ENCODE measurements at places on chromosomes 1 and 21.

DNA sequence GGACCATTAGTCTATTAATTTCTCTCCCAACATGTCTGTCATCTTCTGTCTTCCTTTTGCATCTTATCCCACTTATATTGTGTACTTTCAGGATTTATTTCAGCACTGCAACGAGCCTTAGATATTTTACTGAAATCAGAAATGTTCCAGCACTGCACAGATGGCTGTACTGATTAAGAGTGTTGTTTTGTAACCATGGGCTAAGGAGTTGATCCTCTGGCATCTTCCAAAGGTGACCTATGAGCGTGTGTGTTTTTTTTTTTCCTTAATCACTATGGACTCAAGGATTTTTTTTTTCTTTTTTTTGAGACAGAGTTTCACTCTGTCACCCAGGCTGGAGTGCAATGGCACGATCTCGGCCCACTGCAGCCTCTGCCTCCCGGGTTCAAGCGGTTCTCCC lies 7.1 kb upstream of the DDX59 start:
- no peak for DNase-seq

GRCh38 chr1:91541918-91542533 lies 41.4 kb downstream of the CDC7 start:
- no peak for DNase-seq

DNA sequence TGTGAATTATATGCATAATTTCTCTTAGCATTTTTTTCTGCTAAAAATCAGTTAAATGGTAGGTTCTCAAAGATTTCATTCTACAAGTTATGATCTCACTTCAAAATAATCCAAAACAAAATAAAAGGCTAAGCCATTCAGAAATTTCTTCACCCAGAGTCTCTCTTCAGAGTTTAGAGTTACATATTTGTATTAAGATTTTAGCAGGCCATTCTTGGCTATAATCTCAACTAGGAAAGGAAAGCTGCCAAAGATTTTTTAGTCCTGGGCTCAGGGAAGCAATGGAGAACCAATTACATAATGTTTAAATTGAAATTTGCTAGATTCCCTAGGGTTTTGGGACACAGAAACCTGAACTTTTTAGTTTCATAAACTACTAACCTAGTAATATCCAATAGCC lies 245.0 kb downstream of the USH2A start:
- DNase-seq: no peak

- DNase-seq: no peak
Observed at GRCh38 chr1:51734896-51735745, 118.2 kb downstream of the OSBPL9 start.

DNA sequence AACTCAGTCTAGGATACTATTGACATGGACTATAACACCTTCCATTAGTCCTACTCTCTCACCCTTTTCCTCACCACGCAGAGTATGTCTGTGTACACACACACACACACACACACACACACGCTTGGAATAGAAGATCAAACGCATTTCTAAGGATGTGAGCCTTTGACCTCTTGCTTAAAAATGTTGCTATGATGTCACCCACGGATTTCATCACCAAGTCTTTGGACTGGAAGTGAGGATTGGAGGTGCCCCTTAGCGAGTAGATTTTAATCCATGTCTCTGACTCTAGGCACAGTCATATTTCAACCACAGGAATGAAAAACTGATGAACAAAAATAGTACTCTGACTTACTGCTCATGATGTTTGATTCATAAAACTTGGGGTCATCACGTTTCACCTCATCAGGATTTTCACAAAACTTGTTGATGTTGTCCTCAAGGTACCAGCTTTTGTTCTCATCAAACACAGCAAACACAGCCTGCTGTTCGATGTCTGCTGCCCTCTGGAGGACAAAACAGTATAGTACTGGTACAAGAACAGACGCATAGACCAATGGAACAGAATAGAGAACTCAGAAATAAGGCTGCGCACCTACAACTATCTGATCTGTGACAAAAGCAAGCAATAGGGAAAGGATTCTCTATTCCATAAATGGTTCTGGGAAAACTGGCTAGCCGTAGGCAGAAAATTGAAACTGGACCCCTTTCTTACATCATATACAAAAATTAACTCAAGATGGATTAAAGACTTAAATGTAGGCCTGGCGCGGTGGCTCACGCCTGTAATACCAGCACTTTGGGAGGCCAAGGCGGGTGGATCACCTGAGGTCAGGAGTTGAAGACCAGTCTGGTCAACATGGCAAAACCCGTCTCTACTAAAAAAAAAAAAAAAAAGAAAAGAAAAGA lies 39.9 kb downstream of the F5 start:
- DNase-seq: no peak

DNA sequence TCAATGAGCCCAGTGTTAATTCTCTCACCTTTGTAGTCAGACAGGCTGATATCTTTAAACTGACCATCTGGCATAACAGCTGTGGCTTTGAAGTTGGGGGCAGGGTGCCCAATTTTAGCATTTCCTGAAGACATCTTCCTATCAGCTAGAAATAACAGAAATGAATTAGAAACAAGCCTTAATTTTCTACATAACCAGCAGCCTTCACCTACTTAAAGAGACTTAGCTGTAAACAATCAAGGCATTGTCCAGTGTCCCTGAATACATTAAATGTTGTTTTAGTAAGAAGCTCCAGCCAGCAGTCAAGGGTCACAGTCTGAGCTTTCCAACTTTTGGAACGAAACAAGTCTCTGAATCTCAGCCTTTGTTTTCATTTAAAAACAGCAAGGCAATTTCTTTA lies 2.8 kb downstream of the PRDX1 start:
- no peak for DNase-seq

GRCh38 chr1:75198761-75199160 lies 64.6 kb downstream of the LHX8 start:
- DNase-seq: no peak

- no peak for DNase-seq
Observed at GRCh38 chr21:38922474-38923235, 116.9 kb downstream of the ETS2 start.

DNA sequence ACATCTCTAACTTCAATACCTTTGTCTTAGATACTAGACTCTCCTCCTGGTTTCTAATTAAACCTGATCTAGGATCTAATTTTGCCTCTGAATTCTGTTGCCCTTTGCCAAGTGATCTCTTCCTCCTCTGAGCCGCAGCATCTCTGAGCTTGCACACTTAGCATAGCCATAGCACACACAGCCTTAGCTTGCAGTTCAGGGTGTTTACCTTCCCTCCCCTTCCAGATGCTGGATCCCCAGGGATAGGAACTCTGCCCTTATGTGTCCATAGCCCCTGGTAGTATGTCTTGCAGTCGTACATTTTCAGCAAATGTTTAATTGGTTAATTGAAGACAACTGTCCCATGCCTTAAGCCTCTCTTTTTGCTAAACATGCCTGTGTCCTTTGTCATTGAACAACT lies 30.3 kb downstream of the SELL start:
- DNase-seq: no peak

GRCh38 chr1:206583707-206584648 lies 28.3 kb downstream of the EIF2D start:
- peak; percentile 76 for DNase-seq

GRCh38 chr1:214022229-214022791 lies 34.5 kb downstream of the PROX1 start:
- DNase-seq: no peak

DNA sequence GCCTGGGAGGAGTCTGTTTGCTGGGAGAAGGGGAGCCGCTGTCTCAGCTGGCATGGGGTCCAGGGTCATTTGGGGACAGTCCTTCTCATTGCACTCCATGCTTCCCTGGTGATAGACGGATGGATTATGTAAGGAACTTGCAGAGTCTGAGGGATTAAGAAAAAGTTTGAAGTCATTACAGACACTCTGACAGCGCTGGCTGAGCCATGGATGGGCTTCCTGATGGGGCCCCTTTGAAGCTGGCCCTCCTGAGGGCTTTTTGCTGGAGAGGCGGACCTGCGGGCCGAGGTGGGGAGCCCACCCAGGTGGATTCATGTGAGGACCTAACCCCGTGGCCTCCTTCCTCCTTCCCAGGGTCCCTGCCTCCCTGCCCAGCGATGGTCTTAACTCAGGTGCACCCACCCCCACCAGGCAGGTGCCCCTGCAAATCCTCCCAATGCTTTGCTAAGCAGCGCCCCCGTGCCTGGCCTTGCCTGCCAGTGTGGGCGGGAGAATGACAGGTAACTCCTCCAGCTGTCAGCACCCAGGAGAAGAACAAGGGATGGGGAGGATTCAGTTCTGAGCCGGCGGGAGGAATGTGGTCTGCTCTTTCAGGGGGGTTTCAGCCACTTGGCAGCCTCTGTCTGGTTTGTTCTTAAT lies 24.2 kb upstream of the C1orf174 start:
- DNase-seq: no peak

DNA sequence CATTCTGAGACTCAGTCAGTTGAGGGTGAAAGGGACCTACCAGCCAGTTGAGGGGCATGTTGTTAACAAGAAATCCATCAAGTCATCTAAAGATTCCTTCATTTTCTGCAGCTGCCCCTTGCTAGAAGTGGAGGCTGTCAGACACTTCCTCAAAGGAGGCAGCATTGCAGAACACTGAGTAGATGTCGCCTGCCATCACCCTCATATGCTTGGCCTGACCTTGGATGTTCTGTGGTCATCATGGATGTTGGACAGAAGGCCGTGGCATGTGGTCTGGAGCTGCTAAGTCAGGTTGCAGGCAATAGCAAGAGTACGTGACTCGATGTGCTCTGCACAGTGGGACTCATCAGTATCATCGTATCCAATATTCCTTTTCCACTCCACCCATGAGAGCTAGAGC lies 70.6 kb downstream of the GATAD2B start:
- no peak for DNase-seq

- no peak for DNase-seq
Observed at GRCh38 chr1:195723796-195724194, 884.4 kb downstream of the KCNT2 start.

- DNase-seq: no peak
Observed at GRCh38 chr1:86825319-86825718, 88.6 kb downstream of the SELENOF start.

DNA sequence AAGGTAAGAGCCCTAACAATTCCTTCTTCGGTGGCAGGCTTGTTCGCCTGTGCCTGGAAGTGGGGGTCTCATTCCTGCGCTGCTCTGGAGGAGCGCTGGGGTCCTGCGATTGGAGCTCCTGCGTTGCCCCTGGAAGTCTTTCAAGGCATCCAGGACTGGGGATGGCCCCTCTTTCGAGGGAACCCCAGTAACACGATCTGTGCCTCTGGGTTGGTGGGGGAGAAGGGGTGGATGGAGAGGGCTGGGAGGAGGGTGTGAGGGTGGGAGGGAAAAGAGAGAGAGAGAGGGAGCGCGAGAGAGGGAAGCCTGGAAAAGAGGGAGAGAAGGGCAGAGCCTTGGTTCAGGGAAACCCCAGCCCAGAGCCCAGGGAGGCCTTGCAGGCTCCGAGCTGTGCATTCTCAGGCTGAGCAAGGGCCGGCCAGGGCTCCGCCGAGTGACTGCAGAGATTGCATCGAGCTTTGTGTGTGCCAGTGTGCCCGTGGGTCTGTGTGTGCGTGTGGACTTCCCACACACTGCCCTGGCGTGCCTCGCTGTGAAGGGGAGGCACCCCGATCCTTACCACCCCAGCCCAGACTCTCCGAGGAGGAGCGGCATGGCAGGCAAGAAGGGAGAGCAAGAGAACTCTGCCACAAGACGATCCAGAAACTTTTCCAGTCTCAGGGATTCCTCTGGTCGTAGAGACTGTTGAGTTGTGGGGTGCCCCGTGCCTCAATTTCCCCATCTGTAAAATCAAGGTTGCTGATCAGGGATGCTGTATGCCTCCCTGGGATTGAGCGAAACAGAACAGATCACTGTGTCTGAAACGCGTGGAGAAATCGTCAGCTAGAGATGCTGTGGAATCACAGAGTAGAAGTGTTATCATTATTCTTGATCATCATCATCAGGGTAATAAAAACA lies 619 bp downstream of the BCL9 start:
- peak; percentile 16 for DNase-seq

DNA sequence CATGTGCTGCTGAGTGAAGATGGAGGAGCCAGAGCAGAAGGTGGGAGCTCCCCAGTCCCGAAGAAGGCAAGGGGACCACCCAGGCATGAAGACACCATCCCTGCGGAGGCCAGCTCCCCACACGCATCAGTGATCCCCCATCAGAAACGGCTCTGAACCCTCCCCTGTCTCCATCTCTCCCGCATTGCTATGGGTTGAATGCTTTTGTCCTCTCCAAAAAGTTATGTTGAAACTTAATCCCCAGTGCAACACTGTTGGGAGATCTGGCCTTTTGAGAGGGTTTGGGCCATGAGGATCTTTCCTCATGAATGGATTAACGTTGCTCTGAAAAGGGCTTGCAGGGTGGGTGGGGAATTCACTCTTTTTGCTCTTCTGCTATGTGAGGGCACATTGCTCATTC lies 147.6 kb downstream of the AJAP1 start:
- no peak for DNase-seq

DNA sequence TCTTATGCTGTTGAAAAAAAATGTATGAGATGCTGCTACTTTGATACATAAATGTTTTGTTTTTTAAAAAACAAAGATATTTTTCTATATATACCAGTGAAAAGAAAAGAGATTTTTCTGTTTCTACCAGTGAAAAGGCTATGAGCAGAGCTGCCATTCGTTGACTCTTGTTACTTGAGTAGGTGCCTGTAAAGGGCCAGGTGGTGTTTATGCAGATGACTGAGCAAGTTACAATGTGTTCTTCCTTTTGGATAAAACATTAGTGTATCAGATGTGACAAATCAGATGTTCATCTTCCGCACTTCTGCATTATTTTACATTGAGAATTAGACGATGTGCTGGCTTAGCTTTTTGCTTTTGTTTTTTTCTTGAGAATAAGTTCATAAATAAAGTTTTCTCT lies 45.4 kb downstream of the BARHL2 start:
- no peak for DNase-seq

DNA sequence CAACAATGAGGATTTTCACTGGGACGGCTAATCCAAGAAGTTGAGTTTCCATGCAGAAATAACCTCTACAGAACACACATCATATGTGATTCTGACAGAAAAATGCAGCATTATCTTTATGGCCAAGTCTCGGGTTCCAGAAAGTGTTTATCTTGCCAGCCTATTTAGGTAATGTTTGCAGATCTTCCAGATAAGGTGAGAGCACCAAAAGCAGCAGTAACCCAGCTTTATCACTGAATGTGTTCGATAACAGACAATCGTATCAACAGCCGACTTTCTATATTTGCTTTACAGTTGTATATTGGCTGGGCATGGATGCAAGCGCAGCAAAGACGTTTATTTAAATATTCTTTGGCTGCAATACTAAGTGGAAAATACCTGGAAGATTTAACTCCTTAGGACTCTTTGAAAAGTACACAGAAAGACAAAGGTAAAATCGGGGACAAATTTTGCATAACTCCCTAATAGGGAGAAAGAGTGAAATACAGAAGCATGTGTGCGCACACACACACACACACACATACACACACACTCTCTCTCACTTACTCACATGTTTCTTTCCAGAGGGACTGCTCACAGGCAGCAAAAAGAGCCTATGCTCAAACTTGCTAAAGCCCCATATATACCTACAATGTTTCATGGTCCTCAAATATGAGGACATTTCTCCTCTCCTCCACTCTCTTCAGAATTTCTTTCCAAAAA lies 3.0 kb upstream of the CTSK start:
- DNase-seq: no peak

- no peak for DNase-seq
Observed at GRCh38 chr1:90236493-90236892, 241.6 kb downstream of the ZNF326 start.
